ENCODE measurements at places on chromosomes 11 and 22.
A peak's percentile ranks its signal among the peaks of the same experiment; 100 is the strongest.

DNA sequence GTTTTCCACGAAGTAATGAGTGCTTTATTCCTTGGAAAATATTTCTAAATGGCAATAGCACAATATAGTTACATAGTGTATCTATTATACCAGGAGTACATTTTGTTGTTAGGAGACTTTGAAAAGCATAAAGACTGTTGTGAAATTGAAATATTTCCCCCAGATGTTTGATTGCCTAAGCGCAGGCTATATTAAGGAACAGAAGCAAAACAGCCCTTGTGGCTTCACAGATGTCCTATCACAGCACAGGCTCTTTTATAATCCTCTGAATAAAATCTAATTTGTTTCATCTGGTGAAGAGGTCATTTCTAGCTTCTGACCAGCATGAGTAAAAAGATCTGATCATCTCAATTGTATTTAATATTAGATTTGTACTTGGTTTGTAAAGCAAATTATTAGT is 48.2 kb downstream of the BSX start:
- no peak for DNase-seq
- no peaks in the 10 kb centered on the region for H3K36me3 ChIP-seq
- H3K4me1 ChIP-seq: no peaks in the 10 kb centered on the region
- no peak overlapping the region for H3K27ac ChIP-seq
- H3K4me3 ChIP-seq: no peak overlapping the region

DNA sequence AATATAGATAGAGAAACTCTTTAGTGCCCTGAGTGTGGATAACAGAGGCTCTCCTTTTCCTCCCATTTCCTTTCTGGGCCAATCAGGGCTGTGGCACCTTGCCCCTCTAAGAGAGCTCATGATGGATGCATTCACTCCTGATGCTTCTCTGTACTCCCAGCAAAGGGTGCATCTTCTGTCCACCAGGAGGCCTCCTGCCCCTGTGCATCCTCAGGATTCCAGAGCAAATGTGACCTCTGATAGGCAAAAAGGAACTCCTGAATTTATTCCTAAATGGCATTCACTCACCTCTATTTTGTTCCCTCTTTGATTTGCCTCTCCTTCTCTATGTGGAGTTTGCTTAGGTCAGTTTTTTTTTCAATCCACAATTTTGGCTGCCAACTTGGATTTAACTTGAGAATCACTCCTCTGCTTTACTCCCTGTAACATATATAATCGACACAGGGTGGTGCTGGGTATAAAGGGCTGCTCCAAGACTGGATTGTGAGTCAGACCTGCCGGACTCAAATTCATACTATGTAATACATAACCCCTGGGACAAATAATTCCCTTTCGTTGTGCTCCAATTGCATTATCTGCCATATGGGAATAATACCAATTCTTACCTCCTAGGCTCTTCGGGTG is 1.1 kb upstream of the MRGPRX4 start:
- H3K4me3 ChIP-seq: no peak overlapping the region
- H3K27me3 ChIP-seq: no peaks in the 10 kb centered on the region
- DNase-seq: no peak
- no peaks in the 10 kb centered on the region for H3K36me3 ChIP-seq
- H3K27ac ChIP-seq: no peak overlapping the region

DNA sequence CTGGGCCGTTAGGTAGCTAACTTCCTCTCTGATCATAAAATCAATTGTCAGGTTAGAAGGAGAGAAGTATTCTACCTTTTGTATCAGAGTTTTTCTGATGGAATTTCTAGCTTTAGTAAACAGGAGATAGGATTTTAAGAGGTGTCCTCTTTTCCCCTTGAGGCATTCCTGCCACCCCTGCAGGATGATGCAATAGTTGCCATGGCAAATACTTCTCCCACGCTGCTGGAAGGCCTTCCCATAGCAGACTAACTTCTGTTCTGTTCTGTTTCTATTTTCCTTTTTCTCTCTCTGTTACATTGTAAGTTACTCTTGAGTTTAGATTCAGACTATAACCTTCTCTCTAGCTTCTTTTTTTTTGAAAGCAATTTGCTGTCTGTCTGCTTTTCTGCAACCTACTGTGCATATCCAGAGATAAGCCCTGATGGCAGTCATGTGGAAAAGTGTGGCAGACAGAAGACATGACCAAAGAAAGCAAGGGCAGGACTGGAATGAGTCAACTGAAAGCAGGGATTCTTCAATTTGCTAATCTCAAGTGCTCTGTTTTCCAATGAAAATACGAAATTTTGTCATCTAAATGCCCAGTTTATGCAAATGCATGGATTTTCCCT is 679.1 kb downstream of the DLG2 start:
- H3K4me3 ChIP-seq: no peak overlapping the region
- DNase-seq: no peak
- no peaks in the 10 kb centered on the region for H3K4me1 ChIP-seq
- H3K27ac ChIP-seq: no peak overlapping the region
- H3K27me3 ChIP-seq: no peaks in the 10 kb centered on the region
- H3K36me3 ChIP-seq: no peaks in the 10 kb centered on the region

- DNase-seq: no peak
- H3K4me3 ChIP-seq: no peak overlapping the region
- no peaks in the 10 kb centered on the region for H3K27me3 ChIP-seq
- H3K27ac ChIP-seq: peak overlapping the region; percentile 91
- no peaks in the 10 kb centered on the region for H3K36me3 ChIP-seq
- H3K4me1 ChIP-seq: peaks cover 10% of the 10 kb centered on the region
Measured at GRCh38 chr11:111942829-111943228, 5.7 kb downstream of the DIXDC1 start.

GRCh38 chr11:2138431-2139122 is 612 bp downstream of the IGF2 start:
- peaks cover 32% of the 10 kb centered on the region for H3K27me3 ChIP-seq
- H3K4me1 ChIP-seq: peaks cover 7% of the 10 kb centered on the region
- H3K36me3 ChIP-seq: no peaks in the 10 kb centered on the region
- peak overlapping the region; percentile 59 for H3K4me3 ChIP-seq

DNA sequence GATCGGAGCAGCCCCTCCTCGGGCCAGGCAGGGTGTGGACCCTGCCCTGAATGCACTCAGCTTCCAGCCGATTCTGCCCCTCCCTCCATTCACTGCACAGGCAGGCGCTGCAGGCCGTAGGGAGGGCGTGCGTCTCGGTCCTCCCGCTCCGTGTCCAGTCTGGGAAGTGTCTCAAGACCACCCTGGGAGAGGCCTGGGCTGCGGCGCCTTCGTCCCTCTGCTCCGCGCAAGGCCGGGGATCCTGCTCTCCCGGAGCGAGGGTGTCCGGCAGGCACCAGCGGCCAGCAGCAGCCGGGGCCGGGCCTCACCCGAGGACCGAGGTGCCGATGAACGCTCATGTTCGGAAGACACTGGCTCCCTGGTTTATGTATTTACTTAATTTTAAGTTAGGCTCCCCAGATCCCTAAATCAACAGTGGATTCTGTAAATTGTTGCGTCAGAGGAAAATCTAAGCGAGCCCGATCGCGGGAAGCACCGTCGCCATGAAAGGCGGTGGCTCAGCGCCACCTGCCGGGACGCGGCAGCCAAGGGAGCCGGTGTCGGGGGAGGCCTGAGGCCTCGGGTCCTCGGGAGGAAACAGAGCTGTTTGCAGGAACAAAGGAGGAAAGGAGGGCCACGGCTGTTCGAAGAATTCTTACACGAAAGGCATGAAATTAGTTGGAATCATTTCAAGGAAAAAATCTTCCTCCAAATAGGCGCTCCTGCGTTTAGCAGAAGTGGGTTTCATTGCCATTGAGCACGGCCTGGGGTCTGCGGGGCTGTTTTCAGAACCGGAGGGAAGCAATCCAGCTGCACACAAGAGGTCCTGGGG is 195.3 kb downstream of the BRD1 start:
- H3K36me3 ChIP-seq: no peaks in the 10 kb centered on the region
- no peaks in the 10 kb centered on the region for H3K27me3 ChIP-seq
- peak overlapping the region; percentile 56 for H3K4me3 ChIP-seq
- no peak for DNase-seq

GRCh38 chr11:70824605-70825245 is 426.4 kb downstream of the CTTN start:
- no peaks in the 10 kb centered on the region for H3K27me3 ChIP-seq
- no peak overlapping the region for H3K4me3 ChIP-seq
- no peak for DNase-seq
- no peaks in the 10 kb centered on the region for H3K36me3 ChIP-seq
- no peaks in the 10 kb centered on the region for H3K4me1 ChIP-seq

- no peaks in the 10 kb centered on the region for H3K4me1 ChIP-seq
- no peaks in the 10 kb centered on the region for H3K36me3 ChIP-seq
Measured at GRCh38 chr11:36356201-36356600, 60.1 kb downstream of the PRR5L start.

DNA sequence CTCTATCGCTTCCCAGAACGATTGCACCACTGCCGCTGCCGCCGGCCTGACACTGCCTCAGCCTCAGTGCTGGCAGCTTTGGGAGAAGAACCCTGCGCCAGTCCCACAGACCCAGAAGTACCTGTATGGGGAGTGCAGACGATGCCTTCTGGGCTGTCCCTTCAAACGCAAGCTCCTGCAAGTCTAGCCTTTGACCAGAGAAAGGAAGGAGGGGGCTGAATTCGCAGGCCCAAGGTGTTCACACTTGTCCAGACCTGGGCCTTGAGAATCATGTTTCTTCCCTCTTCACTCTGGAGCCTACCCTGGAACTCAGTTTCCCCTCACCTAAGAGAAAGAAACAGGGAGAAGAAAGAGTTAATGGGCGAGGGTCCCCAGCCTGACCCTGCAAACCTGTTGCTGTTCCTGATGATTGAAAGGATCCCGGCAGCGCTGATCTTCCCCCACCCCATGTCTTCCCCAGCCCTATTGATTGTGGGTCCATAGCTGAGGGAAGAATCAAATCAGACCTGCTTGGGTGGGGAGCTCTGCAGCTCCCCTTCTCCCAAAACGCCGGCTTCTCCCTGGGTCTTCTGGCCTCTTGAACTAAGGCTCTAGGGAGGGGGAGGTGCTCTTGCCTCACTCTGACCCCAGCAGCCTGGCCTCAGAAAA is 786 bp upstream of the MCAM start:
- H3K4me3 ChIP-seq: peak overlapping the region; percentile 80
- no peak for DNase-seq
- peaks cover 22% of the 10 kb centered on the region for H3K36me3 ChIP-seq
- H3K27me3 ChIP-seq: no peaks in the 10 kb centered on the region
- peaks cover 20% of the 10 kb centered on the region for H3K4me1 ChIP-seq

- DNase-seq: no peak
- H3K4me3 ChIP-seq: no peak overlapping the region
- H3K4me1 ChIP-seq: no peaks in the 10 kb centered on the region
- H3K27ac ChIP-seq: no peak overlapping the region
- no peaks in the 10 kb centered on the region for H3K36me3 ChIP-seq
Measured at GRCh38 chr11:6175440-6175839, 5.3 kb upstream of the OR52B2 start.

DNA sequence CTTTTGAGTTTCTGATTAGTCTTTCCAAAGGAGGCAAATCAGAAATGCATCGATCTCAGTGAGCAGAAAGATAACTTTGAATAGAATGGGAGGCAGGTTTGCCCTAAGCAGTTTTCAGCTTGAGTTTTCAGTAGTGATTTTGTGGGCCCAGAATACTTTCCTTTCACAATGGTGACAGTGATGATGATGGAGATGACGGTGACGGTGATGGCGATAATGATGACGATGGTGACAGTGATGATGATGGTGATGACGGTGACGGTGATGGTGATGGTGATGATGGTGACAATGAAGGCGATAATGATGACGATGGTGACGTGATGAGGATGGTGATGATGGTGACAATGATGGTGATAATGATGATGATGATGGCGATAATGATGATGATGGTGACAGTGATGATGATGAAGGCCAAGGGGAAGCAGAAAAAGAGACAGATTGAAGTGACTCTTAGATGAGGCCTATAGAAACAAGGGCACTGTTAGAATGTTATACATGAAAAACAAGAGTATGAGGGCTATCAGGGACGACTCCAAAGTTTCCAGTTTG is 153.4 kb upstream of the B3GAT1 start:
- H3K4me1 ChIP-seq: no peaks in the 10 kb centered on the region
- H3K4me3 ChIP-seq: no peak overlapping the region
- no peaks in the 10 kb centered on the region for H3K27me3 ChIP-seq
- DNase-seq: peak; percentile 19

DNA sequence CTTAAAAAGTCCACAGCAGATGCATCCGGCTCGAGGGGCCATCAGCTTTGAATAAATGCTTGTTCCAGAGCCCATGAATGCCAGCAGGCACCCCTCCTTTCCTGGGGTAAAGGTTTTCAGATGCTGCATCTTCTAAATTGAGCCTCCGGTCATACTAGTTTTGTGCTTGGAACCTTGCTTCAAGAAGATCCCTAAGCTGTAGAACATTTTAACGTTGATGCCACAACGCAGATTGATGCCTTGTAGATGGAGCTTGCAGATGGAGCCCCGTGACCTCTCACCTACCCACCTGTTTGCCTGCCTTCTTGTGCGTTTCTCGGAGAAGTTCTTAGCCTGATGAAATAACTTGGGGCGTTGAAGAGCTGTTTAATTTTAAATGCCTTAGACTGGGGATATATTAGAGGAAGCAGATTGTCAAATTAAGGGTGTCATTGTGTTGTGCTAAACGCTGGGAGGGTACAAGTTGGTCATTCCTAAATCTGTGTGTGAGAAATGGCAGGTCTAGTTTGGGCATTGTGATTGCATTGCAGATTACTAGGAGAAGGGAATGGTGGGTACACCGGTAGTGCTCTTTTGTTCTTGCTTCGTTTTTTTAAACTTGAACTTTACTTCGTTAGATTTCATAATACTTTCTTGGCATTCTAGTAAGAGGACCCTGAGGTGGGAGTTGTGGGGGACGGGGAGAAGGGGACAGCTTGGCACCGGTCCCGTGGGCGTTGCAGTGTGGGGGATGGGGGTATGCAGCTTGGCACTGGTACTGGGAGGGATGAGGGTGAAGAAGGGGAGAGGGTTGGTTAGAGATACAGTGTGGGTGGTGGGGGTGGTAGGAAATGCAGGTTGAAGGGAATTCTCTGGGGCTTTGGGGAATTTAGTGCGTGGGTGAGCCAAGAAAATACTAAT is 1.9 kb downstream of the NEAT1 start:
- peaks cover 10% of the 10 kb centered on the region for H3K4me1 ChIP-seq
- H3K4me3 ChIP-seq: peak overlapping the region; percentile 80
- peaks cover 52% of the 10 kb centered on the region for H3K36me3 ChIP-seq
- H3K27ac ChIP-seq: peak overlapping the region; percentile 97
- no peak for DNase-seq

GRCh38 chr11:131025020-131025419 is 108.7 kb upstream of the SNX19 start:
- no peak for DNase-seq
- H3K36me3 ChIP-seq: no peaks in the 10 kb centered on the region
- H3K27ac ChIP-seq: no peak overlapping the region
- no peak overlapping the region for H3K4me3 ChIP-seq
- no peaks in the 10 kb centered on the region for H3K4me1 ChIP-seq
- H3K27me3 ChIP-seq: no peaks in the 10 kb centered on the region

- no peaks in the 10 kb centered on the region for H3K27me3 ChIP-seq
- H3K4me1 ChIP-seq: no peaks in the 10 kb centered on the region
- H3K27ac ChIP-seq: no peak overlapping the region
- no peaks in the 10 kb centered on the region for H3K36me3 ChIP-seq
Measured at GRCh38 chr11:134581966-134582769, 170.1 kb upstream of the B3GAT1 start.

GRCh38 chr11:45193695-45194094 is 47.3 kb downstream of the PRDM11 start:
- H3K27me3 ChIP-seq: no peaks in the 10 kb centered on the region
- H3K27ac ChIP-seq: peak overlapping the region; percentile 26
- peaks cover 10% of the 10 kb centered on the region for H3K36me3 ChIP-seq
- H3K4me3 ChIP-seq: no peak overlapping the region
- no peaks in the 10 kb centered on the region for H3K4me1 ChIP-seq

GRCh38 chr11:66011239-66011784 is 496 bp upstream of the CST6 start:
- DNase-seq: no peak
- peak overlapping the region; percentile 6 for H3K4me3 ChIP-seq
- peak overlapping the region; percentile 95 for H3K27ac ChIP-seq
- H3K27me3 ChIP-seq: no peaks in the 10 kb centered on the region
- H3K36me3 ChIP-seq: peaks cover 3% of the 10 kb centered on the region

Data from ascending aorta (tissue), 2 donors.